Femur (tissue), 1 donor: ENCODE measurements at places on chromosomes 6 and 20.
A peak's percentile ranks its signal among the peaks of the same experiment; 100 is the strongest.

DNA sequence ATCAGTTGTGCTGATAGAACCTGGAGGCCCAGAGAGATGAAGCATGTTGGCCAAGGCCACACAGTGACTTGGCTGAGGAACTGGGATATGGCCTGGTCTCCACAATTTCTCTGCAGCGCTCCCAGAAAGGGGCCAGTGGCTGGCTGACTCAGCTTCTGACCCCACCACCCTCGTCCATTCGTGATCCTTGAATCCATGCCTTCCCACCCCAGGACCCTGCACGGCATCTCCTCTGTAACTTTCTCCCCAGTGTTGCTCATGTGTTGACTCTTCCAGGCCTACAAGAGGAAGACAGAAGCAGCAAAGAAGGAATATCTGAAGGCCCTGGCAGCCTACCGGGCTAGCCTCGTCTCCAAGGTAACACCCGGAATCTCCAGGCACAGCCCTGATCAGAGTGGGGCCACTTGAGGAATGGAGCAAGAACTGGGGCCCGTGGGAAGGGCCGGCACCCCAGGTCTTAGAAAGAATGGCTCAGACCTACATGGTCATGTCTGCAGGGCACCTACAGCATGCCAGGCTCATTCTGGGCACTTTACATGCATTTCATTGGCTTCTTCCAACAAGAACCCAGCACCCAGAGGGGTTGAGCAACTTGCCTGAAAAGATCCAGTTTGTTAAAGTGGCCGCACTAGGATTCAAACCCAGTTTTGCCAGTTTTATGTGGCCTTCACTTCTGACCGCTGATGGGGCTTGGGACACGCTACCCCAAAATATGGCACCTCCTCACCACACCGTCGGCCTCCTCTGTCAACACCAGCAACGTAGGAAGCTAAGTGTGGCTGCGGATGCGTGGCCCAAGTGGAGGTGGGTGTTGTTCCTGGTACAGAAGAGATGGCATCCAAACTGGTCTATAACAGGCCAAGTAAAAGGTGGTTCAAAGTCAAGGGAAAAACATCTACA lies 122.2 kb downstream of the JPH2 start:
- DNase-seq, result no peak

DNA sequence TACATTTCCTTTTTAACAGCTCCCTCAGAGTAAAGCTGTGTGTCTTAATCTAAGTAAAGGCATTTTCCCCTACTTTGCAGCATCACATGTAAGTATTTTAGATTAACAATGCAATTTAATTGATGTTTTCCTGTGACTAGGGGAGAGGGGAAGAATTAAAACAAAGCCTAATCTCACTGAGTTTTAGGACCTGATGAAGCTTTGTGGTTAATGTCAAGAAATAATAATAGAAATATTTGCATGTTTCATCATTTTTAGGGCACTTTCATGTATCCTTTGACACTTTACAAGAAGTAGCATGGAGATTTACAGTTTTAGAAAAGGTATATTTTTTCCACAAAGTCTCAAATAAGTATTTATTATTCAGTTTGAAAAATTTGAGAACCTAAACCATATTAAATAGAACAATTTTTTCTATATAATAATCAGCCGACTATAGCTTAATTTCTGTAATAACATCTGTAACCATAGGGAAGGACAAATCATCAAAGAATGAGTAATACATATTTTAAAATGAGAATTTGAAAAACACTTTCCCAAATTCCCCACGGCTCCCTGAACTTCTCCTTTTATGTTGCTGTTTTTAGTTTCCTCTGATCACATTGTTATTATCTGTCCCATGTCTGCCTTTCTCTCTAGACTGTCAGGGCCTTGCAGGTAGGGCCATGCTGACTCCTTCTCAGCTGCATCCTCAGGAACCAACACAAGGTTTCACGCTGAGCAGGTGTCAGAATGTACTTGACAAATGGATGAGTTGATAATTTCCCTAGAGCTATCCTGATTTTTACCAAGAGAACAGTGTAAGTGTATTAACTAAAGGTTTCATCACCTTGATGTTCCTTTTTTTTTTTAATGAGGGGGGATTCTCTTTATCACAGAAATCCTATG lies 338.1 kb downstream of the SYNE1 start:
- DNase-seq, result no peak

GRCh38 chr6:78989191-78989590 lies 88.9 kb downstream of the PHIP start:
- DNase-seq, result no peak

- no peak for DNase-seq
These were observed 3.1 kb upstream of the INSM1 start for GRCh38 chr20:20364593-20365479.

DNA sequence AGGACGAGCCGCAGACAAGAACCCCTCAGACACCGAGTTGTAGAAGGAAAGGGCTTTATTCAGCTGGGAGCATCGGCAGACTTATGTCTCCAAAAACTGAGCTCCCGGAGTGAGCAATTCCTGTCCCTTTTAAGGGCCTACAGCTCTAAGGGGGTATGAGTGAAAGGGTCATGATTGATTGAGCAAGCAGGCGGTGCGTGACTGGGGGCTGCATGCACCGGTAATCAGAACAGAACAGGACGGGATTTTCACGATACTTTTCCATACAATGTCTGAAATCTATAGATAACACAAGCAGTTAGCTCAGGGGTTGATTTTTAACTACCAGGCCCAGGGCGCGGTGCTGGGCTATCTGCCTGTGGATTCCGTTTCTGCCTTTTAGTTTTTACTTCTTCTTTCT lies 226.4 kb upstream of the PLCB4 start:
- DNase-seq, result no peak

GRCh38 chr20:2521369-2522305 lies 12.9 kb upstream of the ZNF343 start:
- peak; percentile 35 for DNase-seq

GRCh38 chr6:95805699-95806098 lies 210.1 kb upstream of the FUT9 start:
- no peak for DNase-seq

DNA sequence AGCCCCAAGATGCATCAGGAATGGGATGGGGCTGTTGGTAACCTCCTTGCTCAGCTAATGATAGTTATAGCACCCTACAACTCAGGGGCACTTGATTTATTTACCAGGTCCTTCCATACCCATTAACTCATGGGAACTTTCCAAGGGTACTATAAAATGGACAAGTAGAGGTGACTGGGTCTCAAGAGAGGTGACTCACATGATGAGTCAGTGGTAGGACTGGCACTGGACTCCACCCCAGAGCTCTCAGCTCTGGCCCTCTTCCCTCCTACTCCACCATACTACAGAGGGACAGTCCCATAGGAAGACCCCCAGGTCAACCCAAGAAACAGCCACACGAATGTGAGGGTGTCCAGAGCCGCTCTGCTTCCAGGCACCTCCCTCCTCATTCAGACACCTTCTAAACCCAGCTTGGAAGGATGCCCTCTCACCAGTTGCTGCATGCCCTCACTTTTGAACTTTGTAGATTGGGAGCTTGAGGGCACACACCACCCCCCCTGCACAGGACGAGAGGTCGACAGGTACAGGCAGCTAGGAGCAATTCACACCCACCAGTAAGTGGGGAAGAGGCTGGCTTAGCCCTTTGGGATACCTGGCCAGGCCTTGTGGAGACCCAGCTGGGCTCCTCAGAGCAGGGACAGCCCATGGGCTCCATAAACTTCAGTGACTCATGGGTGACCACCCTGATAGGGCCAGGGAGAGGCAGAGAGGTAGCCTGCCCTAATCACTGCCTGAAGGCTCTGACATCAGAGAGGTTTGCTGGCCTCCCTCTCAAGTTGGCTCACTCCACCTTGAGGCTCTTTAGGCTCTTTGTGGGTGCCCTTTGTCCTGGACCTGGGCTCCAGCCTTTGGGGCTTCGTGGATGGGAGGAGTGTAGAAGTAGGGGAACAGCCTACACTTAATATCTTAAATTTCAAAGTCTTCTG lies 81.6 kb upstream of the MLN start:
- DNase-seq, result no peak

DNA sequence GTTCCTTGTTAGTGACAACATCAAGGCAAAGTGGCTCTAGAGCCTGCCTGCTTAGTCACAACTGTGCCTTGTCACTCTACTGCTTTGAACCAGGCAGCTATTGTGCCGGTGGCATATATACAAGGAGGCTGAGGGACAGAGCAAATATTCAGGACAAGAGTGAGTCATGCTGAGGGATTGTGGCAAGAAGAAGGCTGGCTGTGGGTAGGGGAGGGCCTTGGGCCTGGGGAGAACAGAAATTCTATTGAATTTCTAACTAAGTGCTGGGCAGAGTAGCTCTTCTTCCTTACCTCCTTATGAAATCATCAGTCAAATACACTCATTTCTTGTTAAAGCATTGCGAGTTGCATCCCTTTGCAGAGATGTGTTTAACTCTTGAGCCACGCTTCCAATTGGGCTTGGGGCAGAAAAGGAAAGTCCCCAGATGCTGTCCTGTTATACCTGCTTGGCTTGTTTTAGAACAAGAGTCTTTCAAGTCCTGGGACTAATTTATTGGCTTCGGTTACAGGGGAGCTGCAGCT lies 59.7 kb downstream of the PFDN4 start:
- DNase-seq, result no peak

GRCh38 chr6:343960-344815 lies 47.4 kb upstream of the IRF4 start:
- DNase-seq, result no peak

- no peak for DNase-seq
These were observed 701.3 kb upstream of the CHD6 start for GRCh38 chr20:42319252-42320013.

DNA sequence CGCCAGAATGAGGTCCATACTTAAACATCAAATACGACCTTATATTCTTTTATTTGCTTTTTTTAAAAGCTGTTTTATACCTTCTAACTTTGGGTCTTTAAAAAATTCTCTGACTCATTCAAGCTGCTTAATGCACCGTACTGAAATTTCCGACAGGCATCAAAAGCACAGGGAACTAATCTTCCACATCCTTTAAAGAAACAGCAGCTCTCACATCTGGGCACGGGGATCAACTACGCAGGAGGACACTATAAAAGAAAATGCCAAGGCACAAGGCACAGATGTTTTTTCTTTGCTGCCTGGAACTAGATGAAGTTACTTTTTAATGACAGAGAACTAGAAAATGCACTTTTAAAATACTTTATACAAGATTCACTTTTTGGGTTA lies 112.4 kb upstream of the ARG1 start:
- DNase-seq, result peak; percentile 22

DNA sequence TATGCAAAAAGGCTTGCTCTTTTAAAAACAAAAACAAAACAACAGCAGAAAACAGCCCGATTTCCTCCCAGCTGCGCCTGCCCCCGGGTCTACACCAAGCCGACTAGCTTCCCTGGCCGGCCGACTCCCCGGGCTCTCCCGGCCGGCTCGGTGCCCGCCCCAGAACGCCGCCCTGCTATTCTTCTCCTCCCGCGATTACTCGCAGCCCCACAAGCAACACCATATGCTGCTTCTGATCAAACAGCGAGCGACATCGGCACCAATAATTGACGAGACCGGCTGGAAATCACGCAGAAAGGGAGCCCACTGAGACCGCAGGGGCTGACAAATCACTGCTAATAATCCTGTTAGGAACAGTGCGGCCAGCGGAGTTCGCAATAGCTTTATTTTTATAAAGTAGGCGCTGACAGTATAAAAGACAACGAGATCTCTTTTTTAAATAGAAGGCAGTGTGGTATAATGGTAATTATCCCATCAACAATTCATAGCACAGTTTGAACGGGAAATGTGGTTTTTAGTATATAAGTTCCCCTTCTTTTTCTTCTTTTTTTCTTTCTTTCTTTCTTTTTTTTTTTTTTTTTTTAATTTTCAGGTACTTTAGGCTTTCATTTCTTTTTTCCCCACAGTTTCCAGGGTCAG lies 3.3 kb downstream of the SIM1 start:
- DNase-seq, result peak; percentile 49

- DNase-seq, result no peak
These were observed 37.2 kb upstream of the TAF8 start for GRCh38 chr6:42013134-42013516.

DNA sequence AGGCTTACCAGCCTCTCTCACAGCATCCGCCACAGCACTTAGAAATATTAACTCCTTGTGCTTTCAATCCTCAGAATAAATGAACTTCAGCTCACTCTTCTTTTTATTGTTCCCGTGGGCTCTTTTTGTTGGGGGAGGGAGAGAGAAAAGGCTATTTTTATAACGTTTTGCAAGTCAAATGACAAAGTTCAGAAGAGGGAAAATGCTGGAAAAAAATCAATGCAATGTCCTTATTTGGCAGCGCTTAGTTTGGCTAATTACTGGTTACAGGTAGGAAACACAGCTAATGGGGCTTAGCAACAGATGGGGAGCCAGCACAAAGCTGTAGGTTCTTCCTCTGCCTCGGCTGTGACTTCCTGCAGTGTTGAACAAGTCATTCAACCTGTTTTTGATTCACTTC lies 1067.0 kb upstream of the MAP3K7 start:
- no peak for DNase-seq

- peak; percentile 28 for DNase-seq
These were observed 82.5 kb downstream of the B3GAT2 start for GRCh38 chr6:70874181-70874913.

GRCh38 chr6:79269877-79270276 lies 35.4 kb upstream of the HMGN3 start:
- peak; percentile 53 for DNase-seq

DNA sequence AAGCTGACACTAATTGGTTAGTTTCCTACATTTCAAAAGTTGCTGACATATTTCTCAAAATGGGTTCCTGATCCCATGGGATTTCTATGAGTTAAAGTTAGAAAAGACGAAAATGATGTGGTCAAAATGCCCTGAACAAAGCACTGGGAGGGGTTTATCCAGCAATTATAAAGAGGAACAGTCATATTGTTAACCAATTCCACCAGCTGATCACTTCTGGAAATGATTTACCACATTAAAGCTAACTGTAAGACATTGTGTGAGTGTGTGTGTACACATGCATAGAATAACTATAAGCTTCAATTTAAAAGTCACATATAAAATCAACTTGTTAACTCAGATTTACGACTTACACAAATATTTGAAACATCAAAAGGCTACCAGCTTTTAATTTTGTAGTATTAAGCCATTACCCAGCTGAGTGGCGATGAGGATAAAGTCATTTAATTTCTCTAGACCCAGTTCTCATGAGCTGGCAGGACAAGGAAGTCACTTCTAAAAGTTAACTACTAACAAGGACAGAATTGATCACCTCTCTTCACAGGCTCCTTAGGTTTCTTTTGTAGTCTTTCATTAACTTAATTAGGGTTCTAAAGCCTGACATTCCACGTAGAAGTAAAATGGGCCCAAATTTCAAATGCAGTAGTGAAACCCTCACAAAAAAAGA lies 40.4 kb downstream of the MAN1A1 start:
- DNase-seq, result no peak

- no peak for DNase-seq
These were observed 54.7 kb upstream of the ZMYND8 start for GRCh38 chr20:47411161-47411560.
